Activated CD4-positive, alpha-beta T cell treated with anti-CD3 and anti-CD28 coated beads for 48 hours (primary cell): ENCODE measurements at places on chromosomes 5 and 9.

- no peak for DNase-seq
Measured at GRCh38 chr5:86626149-86626548, 8.4 kb downstream of the COX7C start.

- DNase-seq = no peak
Measured at GRCh38 chr9:113709721-113710120, 166.4 kb upstream of the ZNF618 start.

DNA sequence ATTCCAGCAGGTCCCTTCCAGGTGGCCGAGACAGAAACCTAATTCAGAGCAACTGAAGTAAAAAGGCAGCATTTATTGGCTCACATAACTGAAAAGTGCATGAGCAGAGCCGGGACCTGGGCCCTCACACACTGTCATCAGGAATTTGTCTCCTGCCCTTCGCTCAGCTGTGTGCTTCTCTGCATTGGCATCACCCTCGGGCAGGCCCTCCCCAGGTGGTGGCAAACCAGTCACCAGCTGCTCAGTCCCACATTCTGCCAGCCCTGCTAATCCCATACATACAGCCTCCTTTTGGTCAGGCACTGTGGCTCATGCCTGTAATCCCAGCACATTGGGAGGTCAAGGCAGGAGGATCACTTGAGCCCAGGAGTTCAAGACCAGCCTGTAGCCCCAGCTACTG lies 11.5 kb upstream of the CPLX2 start:
- DNase-seq = no peak

DNA sequence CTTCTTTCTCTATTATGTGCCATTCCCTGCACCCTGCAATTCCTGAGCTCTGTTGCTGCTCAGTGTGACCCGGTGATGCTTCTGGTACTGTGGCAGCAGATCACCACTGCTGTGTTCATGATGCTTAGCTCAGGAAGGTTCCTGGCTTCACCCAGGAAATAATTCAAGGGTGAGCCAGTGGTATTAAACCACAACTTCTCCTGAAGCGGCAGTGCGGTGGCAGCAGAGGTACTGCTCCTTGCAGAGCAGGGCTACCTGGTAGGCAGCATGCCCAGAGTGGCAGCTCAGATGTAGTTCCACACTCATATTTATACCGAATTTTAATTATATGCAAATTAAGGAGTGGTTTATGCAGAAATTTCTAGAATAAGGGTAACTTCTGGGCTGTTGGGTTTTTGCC lies 213.8 kb upstream of the ZNF608 start:
- no peak for DNase-seq

DNA sequence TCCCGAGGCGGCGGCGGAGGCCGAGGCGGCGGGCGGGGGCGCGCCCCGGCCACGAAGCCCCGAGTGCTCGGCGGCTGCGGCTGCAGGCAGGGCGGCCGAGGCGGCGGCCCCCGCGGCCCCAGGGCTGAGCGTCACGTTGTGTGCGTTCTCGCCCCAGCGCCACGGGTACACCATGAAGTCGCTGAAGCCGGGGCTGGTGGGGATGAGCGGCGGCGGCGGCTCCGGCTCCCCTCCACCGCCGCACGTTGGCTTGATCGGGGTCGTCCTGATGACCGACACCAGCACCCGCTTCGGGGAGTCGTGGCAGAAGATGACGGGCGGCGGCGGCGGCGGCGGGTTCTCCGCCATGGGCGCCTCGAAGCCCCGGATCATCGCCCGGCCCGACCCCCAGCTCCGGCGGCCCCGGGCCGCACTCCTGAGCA lies 498 bp downstream of the ZNF367 start:
- DNase-seq = peak; percentile 55
